ENCODE measurements at places on chromosomes 6 and 20.

- no peaks in the 10 kb centered on the region for H3K4me1 ChIP-seq
- no peak for DNase-seq
- no peak overlapping the region for H3K27ac ChIP-seq
These were observed 314.6 kb downstream of the THBS2 start for GRCh38 chr6:168939041-168939440.

GRCh38 chr6:111530667-111531066 is 47.6 kb upstream of the REV3L start:
- H3K27ac ChIP-seq: no peak overlapping the region
- peaks cover 2% of the 10 kb centered on the region for H3K4me1 ChIP-seq
- no peak for DNase-seq

GRCh38 chr6:18219591-18219990 is 44.7 kb downstream of the DEK start:
- H3K4me3 ChIP-seq: no peak overlapping the region
- no peak for DNase-seq
- peaks cover 13% of the 10 kb centered on the region for H3K36me3 ChIP-seq
- no peaks in the 10 kb centered on the region for H3K27me3 ChIP-seq
- H3K4me1 ChIP-seq: no peaks in the 10 kb centered on the region

DNA sequence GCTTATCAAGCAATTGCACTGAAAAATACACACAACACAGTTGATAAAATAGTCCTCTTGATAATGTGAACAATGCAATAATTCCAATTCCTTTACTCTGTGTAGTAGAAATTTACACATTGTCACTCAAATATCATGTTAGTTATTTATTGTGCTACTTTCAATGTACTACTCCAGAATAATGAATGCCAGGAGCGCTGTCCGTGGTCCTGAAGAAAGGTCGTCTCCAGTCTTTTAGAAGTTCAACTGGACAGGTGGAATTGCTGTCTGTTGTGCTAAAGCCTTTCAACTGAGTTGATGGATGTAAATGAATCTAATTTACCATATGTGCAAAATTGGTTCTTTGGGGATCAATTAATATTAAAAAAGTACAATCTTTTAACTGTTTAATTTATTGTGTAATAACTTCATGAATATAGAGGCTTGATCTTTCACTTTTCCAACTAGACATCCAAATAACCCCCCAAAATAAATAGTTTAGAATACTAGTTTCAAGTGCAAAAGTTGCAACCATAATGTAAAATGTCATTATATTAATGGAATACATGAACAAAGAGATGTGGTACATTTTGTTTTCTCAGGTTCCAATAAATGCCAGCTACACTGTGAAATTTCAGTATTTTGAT is 3.2 kb downstream of the GRIK2 start:
- H3K27ac ChIP-seq: no peak overlapping the region
- H3K4me3 ChIP-seq: no peak overlapping the region
- no peaks in the 10 kb centered on the region for H3K36me3 ChIP-seq
- peaks cover 7% of the 10 kb centered on the region for H3K4me1 ChIP-seq

DNA sequence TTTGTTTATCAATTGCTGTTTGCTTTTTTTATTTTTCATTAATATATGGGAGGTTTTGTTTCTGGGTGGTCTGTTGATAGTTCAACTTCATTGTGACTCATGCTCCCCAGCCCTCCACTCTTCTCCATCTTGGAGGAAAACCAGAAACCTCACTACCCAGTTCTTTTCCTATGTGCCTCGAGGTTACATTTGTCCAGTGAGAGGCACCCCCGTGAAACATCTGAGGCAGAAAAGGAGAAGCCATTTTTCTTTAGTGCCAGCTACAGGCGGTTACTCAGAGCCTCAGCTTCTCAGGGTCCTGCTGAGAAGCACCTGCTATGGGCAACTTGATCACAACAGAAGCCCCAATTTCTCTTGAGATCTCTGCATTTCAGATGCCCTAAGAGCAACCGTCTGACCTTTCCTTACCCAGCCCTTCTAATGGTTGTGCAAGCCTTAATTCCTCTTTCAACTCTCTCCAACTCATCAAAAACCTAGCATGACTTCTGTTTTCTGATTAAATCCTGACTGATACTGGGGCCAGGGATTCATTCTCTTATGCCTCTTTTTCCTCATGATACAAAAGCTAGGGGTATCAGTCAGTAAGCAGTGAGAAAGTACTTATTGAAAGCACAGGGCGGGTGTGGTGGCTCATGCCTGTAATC is 144.6 kb downstream of the ELOVL4 start:
- H3K4me1 ChIP-seq: no peaks in the 10 kb centered on the region
- no peak for DNase-seq
- H3K27me3 ChIP-seq: no peaks in the 10 kb centered on the region
- peaks cover 4% of the 10 kb centered on the region for H3K36me3 ChIP-seq
- no peak overlapping the region for H3K4me3 ChIP-seq
- no peak overlapping the region for H3K27ac ChIP-seq

GRCh38 chr6:113281014-113281413 is 576.1 kb upstream of the MARCKS start:
- no peaks in the 10 kb centered on the region for H3K4me1 ChIP-seq
- no peak overlapping the region for H3K4me3 ChIP-seq
- no peak overlapping the region for H3K27ac ChIP-seq
- peaks cover 10% of the 10 kb centered on the region for H3K36me3 ChIP-seq
- no peak for DNase-seq

DNA sequence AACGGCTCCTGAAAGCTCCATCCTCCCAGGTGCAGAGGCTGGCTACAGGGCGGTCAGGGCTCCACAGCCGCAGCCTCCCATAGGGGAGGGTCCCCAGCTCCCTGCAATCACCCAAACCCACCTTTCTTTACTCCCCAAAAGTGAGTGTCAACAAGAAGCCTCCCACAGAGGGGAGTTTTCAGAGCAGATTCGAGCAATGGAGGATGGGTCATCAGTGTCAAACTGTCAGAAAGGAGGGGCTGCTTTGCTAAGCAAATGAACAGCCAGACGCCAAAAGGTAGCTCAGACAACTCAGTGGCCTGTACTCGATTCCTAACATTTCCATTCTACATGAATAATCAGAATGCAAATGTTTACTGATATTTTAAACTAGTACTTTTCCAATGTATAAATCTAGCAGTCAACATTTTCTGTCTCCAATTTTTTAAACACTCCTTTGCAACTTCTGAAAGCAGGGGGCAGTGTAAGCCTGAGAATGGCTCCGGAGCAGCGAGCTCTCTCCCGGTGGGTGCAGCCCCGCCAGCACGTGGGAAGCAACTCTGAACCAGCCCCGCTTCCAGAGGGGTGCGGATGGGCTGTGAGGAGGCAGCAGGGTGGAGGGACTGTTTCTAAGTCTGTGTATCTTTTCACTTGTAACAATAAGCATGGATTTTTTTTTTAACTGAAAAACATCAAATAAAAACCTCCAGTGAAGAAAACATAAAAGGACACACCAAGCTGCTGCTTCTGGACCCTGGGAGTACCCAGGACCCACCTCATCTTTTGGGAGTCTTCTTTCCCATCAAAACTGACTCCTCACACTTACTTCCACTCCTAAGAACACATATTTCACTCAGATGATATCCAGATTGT is 54.9 kb downstream of the TAF4 start:
- no peaks in the 10 kb centered on the region for H3K4me1 ChIP-seq
- DNase-seq: peak; percentile 61
- no peak overlapping the region for H3K4me3 ChIP-seq
- no peaks in the 10 kb centered on the region for H3K27me3 ChIP-seq
- peaks cover 28% of the 10 kb centered on the region for H3K36me3 ChIP-seq

- H3K27ac ChIP-seq: no peak overlapping the region
- H3K27me3 ChIP-seq: no peaks in the 10 kb centered on the region
These were observed 164.4 kb upstream of the TAB2 start for GRCh38 chr6:149153100-149153499.

GRCh38 chr6:30264743-30265142 is 51.5 kb upstream of the TRIM26 start:
- H3K36me3 ChIP-seq: peaks cover 51% of the 10 kb centered on the region
- peaks cover 6% of the 10 kb centered on the region for H3K27me3 ChIP-seq
- H3K4me3 ChIP-seq: no peak overlapping the region
- no peaks in the 10 kb centered on the region for H3K4me1 ChIP-seq
- no peak overlapping the region for H3K27ac ChIP-seq

DNA sequence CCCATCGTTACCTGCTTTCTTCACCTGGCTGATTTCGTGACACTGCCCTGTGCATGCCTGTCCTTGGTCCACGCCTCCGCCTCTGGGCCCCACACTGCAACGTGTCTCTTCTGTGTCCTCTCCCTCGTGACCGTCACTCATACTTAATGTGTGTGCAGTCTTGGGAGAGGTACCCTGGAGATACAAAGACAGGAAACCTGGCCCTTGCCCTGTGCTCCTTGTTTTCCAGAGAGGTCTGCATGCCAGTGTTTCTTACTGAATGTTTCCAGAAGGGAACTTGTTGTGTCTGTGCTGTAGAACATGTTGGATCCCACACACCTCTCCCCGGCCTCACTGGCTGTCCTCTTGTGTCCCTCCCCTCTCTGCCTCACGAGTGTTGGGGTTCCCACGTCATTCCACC is 45.8 kb downstream of the SNX9 start:
- H3K36me3 ChIP-seq: peaks cover 17% of the 10 kb centered on the region
- no peak for DNase-seq
- H3K27me3 ChIP-seq: no peaks in the 10 kb centered on the region
- H3K4me1 ChIP-seq: no peaks in the 10 kb centered on the region

DNA sequence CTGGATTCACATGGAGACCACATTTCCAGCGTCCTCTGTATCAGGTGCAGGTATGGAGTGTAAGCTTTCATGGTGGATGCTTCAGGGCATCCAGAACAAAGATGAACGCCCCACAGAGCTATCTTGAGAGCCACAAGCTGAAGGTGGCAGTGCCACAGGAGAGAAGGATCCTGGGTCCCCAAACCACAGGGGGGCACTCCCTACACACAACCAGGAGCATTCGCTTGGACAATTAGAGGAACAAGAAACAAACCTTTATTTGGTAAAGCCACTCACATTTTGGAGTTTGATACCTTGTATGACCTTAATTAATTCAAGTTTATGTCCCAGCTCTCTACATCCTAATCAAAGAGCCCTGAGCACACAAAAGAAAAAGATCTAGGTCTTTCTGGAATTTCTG is 406.3 kb downstream of the PREX1 start:
- no peaks in the 10 kb centered on the region for H3K4me1 ChIP-seq
- H3K36me3 ChIP-seq: no peaks in the 10 kb centered on the region
- no peak overlapping the region for H3K27ac ChIP-seq
- DNase-seq: no peak
- H3K27me3 ChIP-seq: no peaks in the 10 kb centered on the region

DNA sequence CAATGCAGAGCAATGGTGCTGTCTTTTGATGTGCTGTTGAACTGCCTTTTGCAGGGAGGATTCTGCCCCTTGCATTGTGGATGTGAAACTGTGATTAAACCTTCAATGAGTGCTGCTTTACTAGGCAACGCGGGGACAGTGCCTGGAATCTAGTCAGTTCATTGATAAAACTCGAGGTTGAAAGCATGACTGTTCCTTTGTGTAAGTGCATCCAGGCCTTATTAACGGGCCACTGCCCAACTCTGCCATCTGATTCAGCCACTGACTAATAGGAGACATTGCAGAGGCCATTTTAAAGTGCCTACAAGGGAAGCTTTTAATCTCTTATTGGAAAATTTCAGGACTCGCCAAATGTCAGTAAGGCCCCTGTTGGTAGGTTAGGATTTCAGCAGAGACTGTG is 49.3 kb downstream of the SLC35F1 start:
- H3K4me1 ChIP-seq: no peaks in the 10 kb centered on the region
- no peak overlapping the region for H3K27ac ChIP-seq
- H3K4me3 ChIP-seq: no peak overlapping the region
- H3K36me3 ChIP-seq: no peaks in the 10 kb centered on the region

DNA sequence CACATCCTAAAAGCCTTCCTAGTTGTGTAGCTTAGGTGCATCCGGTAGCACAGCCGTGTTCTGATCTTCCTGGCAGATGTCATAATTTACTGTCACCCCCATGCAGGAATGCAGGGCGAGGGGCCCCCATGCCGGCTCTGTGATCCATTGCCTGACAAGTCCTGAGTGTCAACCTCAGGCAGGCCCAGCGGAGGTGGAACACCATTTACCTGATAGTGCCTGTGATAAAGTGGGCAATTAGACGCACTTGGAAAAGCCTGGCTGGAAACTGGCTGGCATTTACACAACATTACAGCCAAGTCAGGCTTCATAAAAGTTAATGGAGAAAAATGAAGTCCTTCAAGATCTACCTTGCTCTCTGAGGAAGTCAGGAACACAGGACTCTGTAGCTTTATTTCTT is 521.4 kb upstream of the JAG1 start:
- H3K27me3 ChIP-seq: no peaks in the 10 kb centered on the region
- H3K27ac ChIP-seq: no peak overlapping the region
- DNase-seq: no peak
- no peaks in the 10 kb centered on the region for H3K36me3 ChIP-seq
- H3K4me1 ChIP-seq: no peaks in the 10 kb centered on the region

GRCh38 chr6:9484091-9484490 is 930.8 kb downstream of the TFAP2A start:
- peaks cover 3% of the 10 kb centered on the region for H3K4me1 ChIP-seq
- no peaks in the 10 kb centered on the region for H3K27me3 ChIP-seq
- H3K27ac ChIP-seq: no peak overlapping the region
- no peak overlapping the region for H3K4me3 ChIP-seq

GRCh38 chr6:137581019-137581707 is 87.0 kb upstream of the OLIG3 start:
- no peak overlapping the region for H3K27ac ChIP-seq
- H3K4me3 ChIP-seq: no peak overlapping the region
- 0 out of 2 replicates have a peak, but pooled peaks cover 3% of the 10 kb centered on the region for H3K4me1 ChIP-seq
- no peak for DNase-seq
- H3K27me3 ChIP-seq: no peaks in the 10 kb centered on the region

- H3K4me1 ChIP-seq: peaks cover 5% of the 10 kb centered on the region
- no peak overlapping the region for H3K4me3 ChIP-seq
These were observed 17.7 kb upstream of the RIPOR3 start for GRCh38 chr20:50708845-50709635.

- no peak overlapping the region for H3K27ac ChIP-seq
- no peak overlapping the region for H3K4me3 ChIP-seq
- no peaks in the 10 kb centered on the region for H3K4me1 ChIP-seq
- H3K36me3 ChIP-seq: peaks cover 7% of the 10 kb centered on the region
- H3K27me3 ChIP-seq: no peaks in the 10 kb centered on the region
These were observed 24.4 kb downstream of the TBC1D32 start for GRCh38 chr6:121309768-121310469.

DNA sequence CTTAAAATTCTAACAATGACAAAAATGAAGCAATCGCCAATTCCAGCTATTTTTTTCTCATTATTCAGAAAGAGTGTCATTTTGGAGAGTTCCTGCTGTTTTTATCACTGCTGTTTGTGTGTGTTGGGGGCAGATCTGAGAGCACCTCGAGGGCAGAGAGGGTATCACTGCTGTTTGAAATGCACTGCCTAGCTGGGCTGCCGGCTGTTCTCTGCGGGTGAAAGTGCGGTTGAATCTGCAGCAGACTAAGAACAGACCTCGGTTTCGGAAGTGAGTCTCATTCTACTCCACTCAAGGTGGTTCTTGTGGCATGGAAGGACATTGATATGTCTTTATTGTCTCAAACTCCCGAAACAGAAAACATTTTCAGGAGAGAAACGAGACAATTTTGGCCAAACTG is 18.3 kb downstream of the INSM1 start:
- no peaks in the 10 kb centered on the region for H3K27me3 ChIP-seq
- no peak overlapping the region for H3K4me3 ChIP-seq
- H3K27ac ChIP-seq: no peak overlapping the region
- no peaks in the 10 kb centered on the region for H3K4me1 ChIP-seq
